Activated effector memory CD4-positive, alpha-beta T cell treated with Interleukin-2 at 50 U/mL for 16 hours (primary cell): ENCODE measurements at places on chromosomes 2 and 18.

DNA sequence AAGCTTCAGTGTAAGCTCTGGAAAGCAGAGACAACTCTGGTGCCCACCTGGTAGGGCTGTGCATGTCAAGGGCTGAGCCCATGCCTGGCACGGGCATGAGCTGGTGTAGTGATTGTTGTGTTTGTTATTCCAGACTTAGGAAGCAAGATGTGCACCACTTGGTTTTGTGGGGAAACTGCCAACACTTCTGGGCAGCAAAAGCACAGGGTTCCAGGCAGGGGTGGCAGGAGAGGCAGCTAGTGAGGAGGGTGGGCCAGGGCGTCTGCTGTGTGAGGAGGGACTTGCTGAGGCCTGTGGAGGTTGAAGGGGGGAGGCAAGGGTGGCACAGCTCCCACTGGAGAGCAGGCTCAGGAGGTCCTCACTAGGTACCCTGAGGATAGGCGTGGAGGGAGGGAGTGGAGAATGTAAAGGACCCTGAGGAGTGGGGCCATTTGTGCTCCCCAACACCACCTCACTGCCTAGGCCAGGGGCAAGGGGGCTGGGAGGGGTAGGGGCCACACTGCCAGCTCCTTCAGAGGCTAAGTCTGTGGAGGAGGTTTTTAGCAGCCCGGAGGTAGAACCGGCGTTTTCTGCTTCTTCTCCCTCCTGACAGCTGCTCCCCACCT lies 104.0 kb upstream of the POU3F3 start:
- DNase-seq: no peak

GRCh38 chr2:72261076-72261475 lies 113.4 kb upstream of the CYP26B1 start:
- no peak for DNase-seq

- DNase-seq: no peak
Observed at GRCh38 chr2:100018341-100019193, 123.8 kb downstream of the AFF3 start.

DNA sequence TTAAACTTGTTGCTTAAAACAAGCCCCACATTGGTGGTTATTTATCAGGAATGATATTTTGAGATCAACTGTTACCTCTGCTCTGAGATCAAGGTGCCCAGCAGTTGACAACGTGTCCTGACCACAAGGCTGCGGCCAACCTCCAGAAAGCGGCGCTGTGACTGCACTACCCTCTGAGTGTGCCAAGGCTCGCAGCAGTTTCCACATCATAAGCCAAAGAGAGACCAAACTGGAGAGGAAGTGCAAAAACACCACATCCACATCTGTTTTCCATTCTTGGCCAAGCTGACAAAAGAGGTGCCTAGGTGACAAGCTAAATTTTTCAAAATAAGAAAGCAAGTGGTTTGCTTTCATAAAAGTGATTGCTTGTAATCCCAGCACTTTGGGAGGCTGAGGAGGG lies 410.8 kb upstream of the POU3F3 start:
- DNase-seq: no peak

GRCh38 chr2:226758921-226759640 lies 40.5 kb downstream of the IRS1 start:
- no peak for DNase-seq

GRCh38 chr18:59033359-59033758 lies 106.3 kb upstream of the SEC11C start:
- no peak for DNase-seq

DNA sequence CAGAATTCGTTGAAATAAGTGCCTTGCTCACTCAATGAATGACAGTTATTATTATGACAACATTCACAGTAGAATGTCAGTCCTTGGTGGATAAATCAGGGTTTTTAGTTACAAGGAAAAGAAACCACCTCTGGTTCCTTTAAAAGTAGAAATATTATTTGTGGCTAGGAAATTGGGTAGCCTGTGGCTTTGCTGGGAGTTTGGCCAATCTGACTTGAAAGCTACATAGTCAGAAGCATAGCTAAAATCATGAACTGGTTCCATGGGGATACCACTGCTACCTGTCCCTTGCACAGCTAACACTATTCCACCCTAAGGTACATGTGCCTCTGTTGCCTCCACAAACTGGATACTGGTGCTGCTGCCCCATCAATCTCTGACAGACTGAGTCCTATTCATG lies 12.8 kb upstream of the SMCHD1 start:
- no peak for DNase-seq

GRCh38 chr18:5969989-5970403 lies 74.7 kb upstream of the TMEM200C start:
- no peak for DNase-seq

DNA sequence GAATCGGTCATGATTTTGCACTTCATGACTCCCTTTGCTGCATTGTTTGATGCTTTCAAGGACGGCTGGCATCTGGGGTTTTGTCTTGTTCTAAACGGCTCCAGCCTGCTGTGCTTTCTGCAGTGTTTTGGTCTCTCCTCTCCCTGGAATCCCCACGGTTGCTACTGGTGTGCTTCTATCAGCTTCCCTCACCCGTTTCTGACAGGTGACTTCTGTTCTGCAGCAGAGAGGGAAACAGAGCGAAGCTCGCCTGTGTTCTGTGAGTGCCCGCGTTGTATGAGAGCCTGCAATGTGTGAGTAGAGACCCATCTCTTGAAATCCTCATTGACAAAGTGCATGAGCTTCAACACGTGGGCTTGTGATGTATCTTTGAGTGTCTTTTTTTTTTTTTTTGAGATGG lies 102.8 kb downstream of the DCDC2C start:
- no peak for DNase-seq

DNA sequence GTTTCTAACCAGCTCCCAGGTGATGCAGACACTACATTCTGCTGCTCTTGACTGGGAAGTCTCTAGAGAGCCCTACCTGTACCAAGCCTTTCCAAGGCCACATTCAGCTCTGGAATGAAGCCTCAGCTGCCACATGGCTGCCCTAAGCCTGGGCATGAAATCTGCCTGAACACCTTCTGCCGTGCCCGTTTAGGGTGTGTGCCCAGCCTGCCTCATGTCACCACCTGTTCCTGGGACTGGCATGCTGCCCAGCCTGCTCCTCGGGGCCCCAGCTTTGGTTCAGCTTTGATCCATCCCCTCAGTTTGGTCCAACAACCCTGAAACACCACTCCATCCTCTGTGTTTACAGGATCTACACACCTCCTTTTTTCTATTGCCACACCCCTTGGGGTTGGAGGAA lies 210.9 kb downstream of the L3MBTL4 start:
- DNase-seq: no peak

GRCh38 chr2:233301811-233302210 lies 5.8 kb upstream of the SAG start:
- DNase-seq: no peak

GRCh38 chr2:112591413-112591812 lies 7.0 kb downstream of the CHCHD5 start:
- no peak for DNase-seq

DNA sequence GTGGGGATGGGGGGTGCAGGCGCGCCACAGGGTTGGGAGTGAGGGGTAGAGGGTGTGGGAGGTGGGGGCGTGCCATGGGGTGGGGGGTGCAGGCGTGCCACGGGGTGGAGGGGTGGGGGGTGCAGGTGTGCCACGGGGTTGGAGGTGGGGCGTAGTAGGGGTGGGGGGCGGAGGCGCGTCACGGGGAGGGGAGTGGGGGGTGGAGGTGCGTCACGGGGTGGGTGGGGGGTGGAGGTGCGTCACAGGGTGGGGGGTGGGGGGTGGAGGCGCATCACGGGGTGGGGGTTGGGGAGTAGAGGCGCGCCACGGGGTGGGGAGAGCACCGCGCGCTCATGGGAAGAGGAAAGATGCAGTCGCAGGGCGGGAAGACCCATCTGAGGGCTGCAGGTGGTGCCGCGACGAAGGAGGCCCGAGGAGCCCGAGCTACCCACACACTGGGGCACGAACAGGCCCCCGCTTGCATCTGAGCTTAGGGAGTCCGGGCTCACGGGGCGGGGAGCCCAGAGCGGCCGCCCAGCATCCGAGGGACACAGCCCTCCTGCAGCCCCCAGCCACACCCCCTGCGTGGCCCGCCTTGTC lies 37.5 kb downstream of the SNED1 start:
- no peak for DNase-seq

DNA sequence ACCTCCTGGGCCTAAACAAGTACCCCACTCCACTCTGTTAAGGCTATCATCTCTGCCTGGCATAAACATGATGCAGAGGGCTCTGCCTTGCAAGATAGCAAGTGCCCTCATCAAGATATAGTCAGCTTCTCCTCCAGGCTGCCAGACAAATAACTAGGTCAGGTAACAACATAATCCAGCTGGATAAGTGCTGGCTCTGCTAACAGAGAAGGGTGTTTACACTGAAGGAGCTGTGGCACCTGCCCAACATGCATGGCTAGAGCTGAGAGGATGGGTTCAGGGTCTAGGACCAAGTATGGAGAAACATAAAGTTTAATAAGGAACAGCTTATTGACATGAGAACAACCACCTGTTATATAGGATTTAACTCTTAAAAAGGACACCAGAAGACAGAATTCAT lies 42.8 kb downstream of the DLGAP1 start:
- DNase-seq: no peak

GRCh38 chr2:71459084-71459431 lies 5.7 kb downstream of the DYSF start:
- DNase-seq: no peak

GRCh38 chr2:86319700-86320580 lies 17.5 kb downstream of the REEP1 start:
- DNase-seq: no peak

- DNase-seq: no peak
Observed at GRCh38 chr2:50491541-50492476, 540.1 kb downstream of the NRXN1 start.

- DNase-seq: no peak
Observed at GRCh38 chr2:236758406-236758805, 188.8 kb downstream of the ACKR3 start.

DNA sequence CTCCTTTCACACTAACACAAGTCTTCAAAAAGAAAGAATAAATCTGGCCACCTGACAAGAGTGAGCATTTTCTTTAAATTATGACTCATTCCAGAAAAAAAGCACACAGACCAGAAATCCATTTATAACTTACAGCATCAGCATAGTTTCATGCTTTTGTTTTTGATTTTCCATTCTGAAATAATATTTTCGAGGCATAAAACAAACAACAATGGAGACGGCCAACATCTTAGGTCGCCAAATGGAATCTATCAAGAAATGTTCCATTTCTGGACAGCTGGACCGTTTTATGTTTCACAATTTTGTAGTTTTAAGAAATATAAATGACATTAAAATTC lies 165.4 kb upstream of the ZFP36L2 start:
- no peak for DNase-seq

DNA sequence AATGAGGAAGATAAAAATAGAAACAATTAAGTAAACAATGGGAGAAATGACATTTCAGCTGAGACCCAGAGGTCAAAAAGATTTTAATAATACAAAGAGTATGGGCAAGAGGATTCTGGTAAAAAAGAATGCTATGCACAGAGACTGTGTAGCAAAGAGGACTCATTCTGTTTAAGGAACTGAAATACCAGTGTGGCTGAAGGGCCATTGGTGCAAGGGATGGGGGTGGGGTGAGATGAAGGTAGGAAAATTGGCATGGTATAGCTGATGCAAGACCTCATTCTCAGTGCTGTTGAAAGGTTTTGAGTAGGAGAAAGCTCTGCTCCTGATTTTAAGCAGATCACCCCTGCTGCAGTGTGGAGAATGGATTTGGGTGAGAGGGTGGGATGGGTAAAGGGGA lies 10.8 kb downstream of the GALNT1 start:
- no peak for DNase-seq

DNA sequence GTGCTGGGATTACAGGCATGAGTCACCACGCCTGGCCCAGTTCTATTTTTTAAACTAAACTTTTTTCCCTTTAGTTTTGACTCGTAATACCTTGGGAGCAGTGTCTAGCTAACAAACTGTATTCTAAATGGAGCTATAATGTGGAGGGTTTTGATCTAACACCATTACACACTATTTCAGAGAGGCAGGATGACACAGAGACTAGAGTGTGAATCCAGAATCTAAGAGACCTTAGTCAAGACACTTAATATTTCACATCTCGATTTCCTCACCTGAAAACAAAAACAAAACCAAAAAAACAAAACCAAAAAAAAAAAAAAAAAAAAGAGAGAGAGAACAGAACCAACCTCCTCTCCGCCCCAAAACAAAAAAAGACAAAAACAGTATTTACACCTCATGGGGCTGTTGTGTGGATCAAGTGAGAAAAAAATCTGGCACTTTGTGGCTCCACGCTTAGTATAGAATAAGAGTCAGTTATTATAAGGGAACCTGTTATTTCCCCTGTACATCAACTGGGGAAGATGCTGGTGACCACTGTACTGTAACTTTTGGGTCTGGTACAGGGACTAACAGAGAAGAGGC lies 31.3 kb downstream of the DARS1 start:
- DNase-seq: no peak

DNA sequence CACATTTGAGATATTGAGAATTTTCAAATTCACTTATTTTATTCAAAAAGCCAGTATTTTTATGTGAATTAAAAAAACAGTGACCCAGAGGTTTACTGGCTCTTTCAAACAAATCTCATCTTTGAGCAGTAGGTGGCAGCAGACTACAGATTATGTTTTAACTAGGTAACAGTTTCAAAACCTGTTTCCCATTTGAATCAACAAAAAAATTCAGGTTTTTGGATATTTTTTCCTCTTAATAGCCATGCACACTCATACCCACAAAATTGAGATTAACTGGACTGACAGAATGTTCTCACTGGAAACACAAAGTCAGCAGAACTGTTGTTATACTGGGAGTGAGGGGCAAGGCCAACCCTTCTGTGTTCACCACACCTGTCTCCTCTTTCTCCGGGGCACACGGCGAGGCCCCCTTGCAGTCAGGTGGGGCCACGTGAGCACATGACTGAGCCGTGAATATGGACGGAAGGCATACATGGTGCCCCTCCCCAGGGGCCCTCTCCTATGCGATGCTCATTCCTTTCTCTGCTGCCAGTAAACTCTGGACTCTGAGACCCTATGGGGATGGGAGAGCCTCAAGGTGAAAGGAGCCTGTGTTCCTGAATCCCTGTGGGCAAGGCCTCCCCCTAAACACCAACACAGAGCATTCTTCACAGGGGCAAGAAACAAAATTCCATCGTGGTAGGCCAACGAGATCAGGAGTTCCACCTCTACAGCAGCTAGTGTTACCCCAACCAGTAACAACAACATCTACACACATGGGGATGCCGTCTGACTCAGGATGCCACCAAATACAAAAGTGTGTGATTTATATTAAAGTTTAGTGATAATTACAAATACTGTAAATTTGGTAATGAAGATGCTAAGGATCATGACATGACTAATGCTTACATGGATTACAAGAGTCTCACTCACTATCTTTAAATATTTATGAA lies 80.4 kb downstream of the LPIN2 start:
- DNase-seq: no peak

- no peak for DNase-seq
Observed at GRCh38 chr18:58819051-58819450, 45.6 kb upstream of the ZNF532 start.

DNA sequence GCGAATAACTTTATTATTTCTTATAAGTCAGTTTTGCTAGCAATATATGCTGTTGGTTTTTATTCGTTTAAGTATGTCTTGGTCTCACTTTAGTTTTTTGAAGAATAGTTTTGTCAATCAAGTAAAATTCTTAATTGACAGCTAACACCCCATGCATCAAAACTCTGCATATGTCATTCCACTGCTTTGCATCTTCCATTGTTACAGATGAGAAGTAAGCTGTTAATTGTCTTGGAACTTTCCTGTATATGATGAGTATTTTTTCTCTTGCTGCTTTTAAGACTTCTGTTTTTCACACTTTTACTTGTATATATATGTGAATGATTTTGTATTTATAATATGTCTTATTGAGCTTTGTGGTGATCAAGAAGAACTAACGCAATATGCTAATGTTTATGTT lies 1048.4 kb downstream of the CNTNAP5 start:
- DNase-seq: no peak

GRCh38 chr2:168663993-168664392 lies 138.4 kb upstream of the NOSTRIN start:
- DNase-seq: no peak

- DNase-seq: no peak
Observed at GRCh38 chr2:1607236-1607920, 136.9 kb downstream of the PXDN start.
